ENCODE measurements at places on chromosomes 16 and 17.

- DNase-seq, result peak; percentile 18
These were observed at the start of gene ORAI3 for GRCh38 chr16:30948667-30949649. TSS of gene ORAI3 (plus strand) at chr16:30949068. CDS start at chr16:30949290, 222 bp downstream.

GRCh38 chr17:76772842-76773525, 35.1 kb downstream of the MFSD11 start:
- no peak for DNase-seq

DNA sequence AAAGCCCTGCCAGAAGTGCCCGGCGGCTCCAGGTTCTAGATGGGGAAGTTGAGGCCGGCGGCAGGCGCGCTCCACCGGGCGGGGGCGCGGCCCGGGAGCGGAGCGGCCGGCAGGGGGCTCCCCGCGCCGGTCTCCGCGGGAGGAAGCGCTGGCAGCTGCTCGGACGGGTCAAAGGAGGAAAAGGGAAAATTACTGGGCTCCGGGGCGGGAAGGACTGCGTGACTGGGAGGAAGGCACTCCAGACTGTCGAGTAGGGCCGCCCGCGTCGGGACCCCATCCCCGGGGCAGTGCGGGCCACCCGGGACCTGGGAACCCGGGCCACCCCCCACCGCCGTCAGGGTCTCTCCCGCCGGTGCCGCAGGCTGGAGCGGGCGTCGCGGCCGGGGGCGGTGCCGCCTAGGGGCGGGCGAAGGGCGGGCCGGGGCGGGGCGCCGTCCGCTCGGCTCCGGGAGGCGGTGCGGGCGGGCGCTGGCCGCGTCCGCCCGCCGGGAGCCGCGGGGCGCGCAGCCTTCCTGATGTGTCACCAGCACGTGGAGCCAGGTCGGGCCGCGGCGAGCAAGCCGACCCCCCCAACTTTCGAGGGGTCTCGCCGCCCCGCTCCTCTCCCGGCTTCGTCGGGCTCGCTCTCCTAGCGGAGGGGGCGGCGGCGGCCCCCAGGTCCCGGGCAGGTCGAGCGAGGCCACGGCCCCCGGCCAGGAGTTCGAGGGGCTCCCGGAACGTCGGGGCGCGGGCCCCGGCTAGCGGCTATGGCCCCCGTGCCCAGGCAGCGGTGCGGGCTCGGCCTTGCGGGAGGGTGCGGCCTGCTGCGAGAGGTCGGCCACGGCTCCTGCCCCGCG, 167.5 kb downstream of the RAB11FIP4 start:
- peak; percentile 63 for DNase-seq

DNA sequence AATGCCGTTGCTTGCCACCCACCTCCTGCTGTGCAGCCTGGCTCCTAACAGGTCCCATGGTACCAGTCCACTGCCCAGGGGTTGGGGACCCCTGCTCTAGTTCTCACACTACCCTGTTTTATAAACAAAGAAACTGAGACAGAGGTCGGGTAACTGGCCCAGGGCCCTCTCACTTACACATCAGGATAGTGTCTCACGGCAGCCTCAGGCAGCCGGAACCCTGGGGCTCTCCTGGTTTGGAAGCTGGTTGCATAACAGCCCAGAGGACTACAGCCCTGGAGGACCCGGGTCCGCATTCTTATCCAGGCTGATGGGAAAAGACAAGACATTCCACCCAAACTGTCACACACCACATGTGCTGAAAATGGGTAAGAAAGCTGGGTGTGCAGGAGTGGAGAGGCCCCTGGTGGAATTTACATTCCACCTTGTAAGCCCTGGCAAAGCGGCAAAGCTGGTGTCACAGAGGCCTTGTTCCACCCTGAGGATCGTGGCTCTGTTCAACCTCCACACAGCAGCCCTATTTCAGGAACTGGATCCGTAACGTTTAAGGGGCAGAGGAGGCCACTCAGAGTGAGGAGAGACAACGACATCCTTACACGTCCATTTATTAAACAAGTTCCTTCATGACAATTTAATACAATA, 9.8 kb downstream of the CMTM3 start:
- no peak for DNase-seq

GRCh38 chr16:1159325-1159972, 6.5 kb downstream of the CACNA1H start:
- DNase-seq, result no peak

GRCh38 chr17:28416703-28417311, 10.8 kb upstream of the SLC46A1 start:
- DNase-seq, result peak; percentile 78

- no peak for DNase-seq
These were observed 7.8 kb downstream of the BBS2 start for GRCh38 chr16:56512025-56512424.

- no peak for DNase-seq
These were observed 236.6 kb upstream of the MYOCD start for GRCh38 chr17:12429116-12429515.

- no peak for DNase-seq
These were observed 7.4 kb downstream of the SCARF1 start for GRCh38 chr17:1638171-1638590.

DNA sequence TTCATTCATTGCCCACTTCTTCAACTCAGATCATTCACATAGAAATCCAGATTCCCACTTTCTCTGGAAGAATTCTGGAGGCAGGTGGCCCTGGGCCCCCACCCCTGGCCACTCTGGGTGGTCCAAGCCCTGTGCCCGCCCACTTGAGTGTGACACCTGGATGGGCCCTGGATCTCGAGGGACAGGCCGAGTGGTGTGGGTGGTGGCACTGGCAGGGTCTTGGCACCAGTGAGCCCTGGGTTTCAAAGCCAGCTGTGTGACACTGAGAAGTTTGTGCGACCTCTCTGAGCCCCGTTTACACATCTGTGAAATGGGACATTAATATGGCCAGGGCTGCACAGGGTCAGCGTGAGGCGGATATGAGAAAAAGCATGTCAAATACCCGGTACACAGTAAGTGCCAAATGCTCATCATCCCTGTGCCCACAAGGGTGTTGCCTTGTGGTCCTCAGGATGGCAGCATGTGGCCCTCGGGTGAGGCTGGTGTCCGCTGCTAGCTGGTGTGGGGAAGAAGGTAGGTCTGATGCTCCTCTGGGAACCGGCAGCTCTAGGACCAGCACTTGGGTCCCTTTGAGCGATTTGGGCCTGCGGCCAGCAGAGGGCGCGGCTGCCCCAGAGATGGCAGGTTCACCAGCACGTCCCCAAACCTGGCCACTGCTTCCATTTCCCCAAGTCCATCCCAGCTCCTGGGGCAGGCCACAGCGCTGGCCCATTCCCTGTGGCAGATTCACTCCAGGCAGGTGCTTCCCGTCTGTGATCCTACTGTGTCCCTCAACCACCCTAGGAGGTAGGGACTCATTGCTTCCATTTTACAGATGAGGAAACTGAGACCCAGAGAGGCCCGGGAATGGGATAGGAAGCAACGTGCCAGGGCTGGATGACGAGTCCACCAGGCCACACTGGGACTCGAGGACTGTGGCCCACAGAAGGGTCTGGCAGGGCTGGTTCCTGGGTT, 3.6 kb downstream of the OSGIN1 start:
- peak; percentile 24 for DNase-seq

DNA sequence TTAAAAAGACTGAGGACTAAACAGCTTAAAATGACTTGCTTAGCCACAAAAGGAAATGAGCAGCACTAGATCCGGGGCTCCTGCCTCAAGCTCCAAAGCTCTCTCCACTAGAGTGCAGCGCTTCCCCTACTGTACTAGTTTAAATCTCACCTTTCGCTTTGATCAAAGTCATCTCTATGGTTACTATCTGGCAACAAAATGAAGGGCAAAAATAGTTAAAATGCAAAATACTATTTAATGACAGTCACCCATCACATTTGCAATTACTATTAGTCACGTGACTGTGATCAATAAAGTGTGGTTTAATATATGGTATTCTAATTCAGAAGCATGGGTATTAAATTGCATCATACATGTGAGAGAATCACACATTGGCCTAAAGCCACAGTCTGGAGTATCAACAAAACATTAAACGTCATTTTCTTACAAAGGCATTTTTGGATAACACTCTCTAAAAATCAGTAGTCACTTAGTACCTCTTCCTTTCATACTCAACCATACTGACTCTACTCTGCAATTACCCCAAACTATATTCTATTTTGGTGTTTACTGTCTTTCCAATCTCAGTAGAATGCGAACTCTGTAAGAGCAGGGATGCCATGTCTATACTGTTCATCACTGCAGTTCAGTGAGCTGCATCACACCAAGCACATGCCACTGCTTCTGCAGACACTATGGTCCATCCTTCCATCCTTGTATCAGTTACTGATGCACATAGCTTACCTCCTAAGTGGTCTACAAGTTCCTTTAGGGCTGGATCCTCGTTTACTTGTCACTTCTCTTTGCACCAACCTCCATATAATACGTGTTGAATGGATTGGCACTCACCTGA, 6.2 kb downstream of the PSMD12 start:
- peak; percentile 4 for DNase-seq

GRCh38 chr16:20610892-20611349, 34.8 kb upstream of the ACSM2B start:
- DNase-seq, result peak; percentile 75

DNA sequence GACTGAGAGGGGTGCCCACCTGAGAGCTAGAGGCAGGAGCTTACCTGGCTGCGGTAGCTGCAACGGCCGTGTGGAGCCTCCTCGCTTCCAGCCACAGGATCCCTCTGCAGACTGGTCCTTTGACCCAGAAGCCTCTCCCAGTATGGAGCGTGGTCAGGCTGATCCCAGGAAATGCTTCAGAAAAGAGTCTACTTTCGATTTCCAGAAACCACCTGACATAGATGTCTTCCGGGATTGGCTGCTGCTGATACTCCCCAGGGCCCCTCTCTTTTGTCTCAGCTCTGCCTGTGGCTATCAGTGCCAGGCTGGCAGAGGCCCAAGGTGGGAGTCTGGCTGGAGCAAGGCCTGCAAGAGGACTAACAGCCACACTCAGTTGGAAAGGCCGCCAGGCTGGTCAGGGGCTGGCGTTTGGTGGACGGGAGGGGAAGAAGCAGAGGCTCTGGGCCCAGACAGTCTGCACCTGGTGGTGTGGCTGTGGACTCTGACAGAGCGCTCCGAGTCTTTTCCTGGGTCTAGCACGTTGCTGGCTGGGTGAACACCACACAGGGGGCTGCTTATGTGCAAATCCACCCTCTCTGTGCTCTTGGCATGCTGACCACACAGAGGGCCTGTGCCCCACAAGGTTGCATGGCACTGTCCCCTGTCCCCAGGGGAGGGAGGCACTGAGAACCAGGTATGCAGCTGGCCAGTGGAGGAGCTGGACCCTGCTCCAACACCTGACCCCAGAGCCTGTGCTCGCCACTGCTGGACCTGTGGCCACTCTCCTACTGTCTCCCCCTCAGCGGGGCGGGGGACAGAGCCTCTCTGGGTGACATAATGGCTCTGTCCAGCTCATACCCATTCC, at the start of gene LGALS3BP:
Gene LGALS3BP (minus strand): TSS at position 144 of the 844 bp plus-strand sequence. CDS start 2,732 bp downstream, outside the sequence.
- peak; percentile 91 for DNase-seq

- DNase-seq, result no peak
These were observed 353.2 kb downstream of the MAF start for GRCh38 chr16:79247386-79247785.

DNA sequence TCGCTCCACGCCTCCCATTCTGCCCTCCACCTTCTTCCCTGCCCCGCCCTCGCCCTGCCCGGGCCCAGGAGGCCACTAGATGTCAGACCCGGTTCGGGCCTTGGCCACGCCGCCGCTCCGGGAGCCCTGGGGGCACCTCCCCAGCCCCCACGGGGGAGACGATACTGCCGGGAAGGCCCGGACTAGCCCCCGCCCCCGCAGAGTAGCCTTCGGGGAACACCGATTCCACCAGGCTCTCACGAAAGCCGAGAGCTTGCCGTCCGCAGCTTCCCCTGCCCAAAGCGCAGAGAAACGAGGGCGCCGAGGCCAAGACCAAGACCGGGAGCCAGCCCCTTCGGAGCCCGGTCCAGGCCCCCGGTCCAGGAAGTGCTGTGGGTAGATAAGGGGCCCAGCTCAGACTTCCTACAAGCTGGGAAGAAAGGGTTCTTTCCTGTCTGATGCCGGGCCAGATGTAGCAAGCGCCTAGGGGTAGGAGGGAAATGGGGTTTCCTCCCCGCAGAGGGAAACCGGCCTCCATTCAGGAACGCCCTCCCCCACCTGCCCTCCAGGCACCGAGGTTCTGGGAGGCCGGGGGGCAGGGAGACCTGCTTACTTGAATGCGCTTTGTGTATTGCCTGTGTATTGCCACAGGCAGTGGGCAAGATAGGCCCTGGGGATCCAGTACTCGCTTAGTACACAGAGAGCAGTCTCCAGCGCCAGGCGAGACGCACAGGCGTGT, 806 bp upstream of the CYB561 start:
- DNase-seq, result peak; percentile 79

GRCh38 chr16:8548166-8548565, 42.1 kb downstream of the TMEM114 start:
- DNase-seq, result no peak

DNA sequence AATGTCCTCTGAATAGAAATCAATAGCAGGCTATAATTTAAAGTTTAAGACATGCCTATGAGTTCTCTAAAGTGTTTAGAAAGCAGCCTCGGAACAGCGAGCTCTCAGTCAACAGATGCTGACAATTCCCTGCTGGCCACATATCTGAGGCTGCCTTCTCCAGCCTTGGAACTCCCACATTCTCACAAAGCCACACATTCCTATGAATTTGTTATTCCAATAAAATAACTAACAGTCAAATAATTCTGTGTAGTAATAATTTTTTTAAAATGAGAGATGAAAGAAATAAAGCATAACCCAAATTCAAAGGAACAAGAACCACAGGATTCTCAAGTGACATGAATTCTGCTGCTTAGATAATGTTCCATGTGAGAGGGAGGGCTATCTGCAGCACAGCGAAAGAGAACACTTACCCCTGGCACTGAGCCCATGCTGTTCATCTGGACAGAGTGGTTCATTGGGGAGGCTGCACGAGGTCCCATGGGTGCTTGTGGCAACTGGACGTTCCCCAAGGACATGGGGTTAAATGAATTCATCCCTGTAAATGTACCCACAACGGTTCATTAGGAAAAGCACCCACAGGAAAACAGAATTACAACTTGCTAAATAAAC, 56.9 kb upstream of the TRAP1 start:
- no peak for DNase-seq

DNA sequence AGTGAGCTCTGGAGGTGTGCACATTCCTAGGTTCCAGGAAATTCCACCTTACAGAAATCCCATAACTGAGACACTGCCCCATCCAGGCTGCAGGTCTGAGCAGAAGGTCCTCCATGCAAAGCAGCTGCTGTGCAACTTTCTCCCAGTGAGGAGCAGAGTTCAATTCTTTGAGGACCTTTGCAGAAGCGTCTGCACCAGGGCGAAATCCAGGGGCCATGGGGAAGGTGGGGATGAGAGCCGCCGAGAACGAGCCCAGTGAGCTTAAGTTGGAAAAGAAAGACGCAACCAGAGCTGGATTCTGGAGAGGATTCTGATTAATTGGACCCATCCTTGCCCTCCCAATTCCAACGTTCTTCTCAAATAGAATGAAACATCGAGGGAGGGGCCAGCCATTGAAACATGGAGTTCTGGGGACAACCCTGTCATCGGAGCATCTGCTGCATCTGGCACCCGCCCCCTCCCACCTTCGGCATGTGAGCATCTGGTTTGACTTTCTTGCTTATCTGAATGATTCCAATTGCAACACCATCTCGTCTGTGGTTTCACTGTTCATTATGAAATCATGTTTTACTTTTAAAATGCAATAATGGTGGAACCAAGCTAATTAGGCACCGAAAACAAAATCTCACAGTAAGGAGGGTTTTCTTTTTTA, 190.6 kb upstream of the FOXF1 start:
- DNase-seq, result no peak

All from NCI-H510A (cell line).